ENCODE measurements at places on chromosomes 5 and 9.

- DNase-seq = no peak
Observed at GRCh38 chr5:146818822-146819221, 59.7 kb downstream of the PPP2R2B start.

GRCh38 chr5:30607301-30607894, 586.1 kb upstream of the CDH6 start:
- no peak for DNase-seq

GRCh38 chr9:7287986-7288385, 511.6 kb downstream of the DMAC1 start:
- DNase-seq = no peak

DNA sequence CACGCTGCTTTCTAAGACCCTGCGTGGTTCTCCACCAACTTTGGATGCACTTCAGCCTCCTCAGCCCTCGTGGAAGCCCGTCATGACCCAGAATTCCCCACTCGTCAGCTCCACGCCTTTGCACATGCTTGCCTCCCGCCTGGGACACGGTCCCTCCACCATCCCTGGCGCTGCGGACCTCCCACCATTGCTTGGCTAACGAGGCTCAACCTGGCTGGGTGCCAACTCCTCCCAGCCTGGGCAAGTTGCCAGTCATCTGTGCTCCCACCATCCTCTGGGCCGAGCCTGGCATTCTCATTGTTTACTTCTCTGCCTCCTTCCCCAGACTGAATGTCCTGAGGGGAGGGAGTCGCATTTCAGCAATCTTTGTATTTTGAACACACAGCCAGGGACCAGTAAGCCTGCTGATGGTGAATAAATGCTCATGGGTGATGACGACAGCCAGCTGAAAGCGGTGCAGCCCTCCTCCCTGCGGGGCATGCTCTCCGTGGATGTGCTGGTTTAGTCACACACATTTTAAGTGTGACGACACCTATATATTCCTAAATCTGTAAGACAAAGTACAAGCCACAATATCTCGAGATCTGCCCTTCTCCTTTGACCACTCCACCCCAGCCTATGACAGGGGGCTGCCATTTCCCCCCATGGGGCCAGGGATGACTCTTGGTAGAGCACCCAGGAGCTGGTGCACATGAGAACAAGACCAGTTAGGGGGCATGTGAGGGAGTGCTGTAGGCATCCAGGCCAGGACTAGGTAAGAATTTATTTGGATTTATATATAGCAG, 37.6 kb downstream of the ANKRD33B start:
- no peak for DNase-seq

- DNase-seq = no peak
Observed at GRCh38 chr9:79395755-79396154, 176.0 kb upstream of the TLE4 start.

GRCh38 chr5:75275147-75275546, 38.5 kb upstream of the ANKRD31 start:
- DNase-seq = no peak

DNA sequence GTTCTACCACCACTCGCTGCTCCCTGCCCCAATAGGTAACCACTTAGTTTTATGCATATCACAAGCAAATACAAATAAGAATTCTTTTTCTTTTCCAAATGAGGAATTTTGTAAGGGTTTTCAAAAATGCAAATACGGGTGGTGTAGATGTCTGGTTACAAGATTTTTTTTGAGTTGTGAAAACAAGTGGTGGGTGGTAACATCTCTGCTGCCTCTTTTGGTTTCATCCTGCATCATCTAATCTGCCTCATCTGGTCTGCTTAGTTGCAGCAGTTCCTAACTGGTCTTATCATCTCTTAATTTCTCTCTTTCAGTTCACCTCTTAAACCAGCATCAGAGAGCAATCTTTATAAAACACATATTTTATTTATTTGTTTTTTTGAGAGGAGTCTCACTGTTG, 5.3 kb downstream of the NFX1 start:
- DNase-seq = no peak

All from neuronal stem cell (in vitro differentiated cells).